ENCODE measurements at places on chromosomes 1 and 21. TPM values are rescaled to one million over a fixed set of nuclear protein-coding genes. Genes with fewer than 3 reads are reported as not detected.

GRCh38 chr21:37231671-37232070 is 35.5 kb downstream of the VPS26C start:
- no peak for DNase-seq

DNA sequence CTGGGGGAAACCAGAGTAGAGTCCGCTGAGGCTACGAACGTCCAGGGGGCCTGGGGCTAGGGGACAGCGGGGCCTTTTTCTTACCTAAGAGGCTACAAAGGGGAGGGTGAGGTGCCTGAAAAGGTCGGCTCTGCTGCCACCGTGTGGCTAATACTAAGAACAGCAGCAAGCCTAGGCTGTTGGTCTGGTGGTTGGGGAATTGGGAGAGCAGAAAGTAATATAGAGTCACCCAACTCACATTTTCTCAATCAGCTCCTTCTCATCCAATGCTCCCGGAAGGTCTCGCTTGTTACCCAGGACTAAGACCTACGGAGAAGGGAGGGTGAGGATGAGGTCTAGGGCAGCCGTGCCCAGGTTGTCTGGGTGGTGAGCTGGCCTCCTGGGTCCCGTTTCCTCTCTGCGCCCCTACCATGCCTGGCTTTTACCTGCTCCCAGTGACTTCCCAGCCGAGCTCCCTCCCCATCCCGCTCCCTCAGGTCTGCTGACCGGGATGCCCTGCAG is 9.3 kb downstream of the ARL8A start:
- DNase-seq: no peak

GRCh38 chr1:34754964-34755637 is at the start of gene GJB5:
TSS of gene GJB5 (plus strand) at chr1:34755047. CDS start at chr1:34757331, 2,284 bp downstream.
- no peak for DNase-seq

- DNase-seq: no peak
Measured at GRCh38 chr1:227297073-227297793, 21.1 kb downstream of the CDC42BPA start.

ADAM15 gene
- 101 TPM for total RNA-seq

SLC26A9 gene
- total RNA-seq: 25.4 TPM

CRP gene
- not detected for total RNA-seq

- no peak for DNase-seq
Measured at GRCh38 chr21:37555672-37556261, 189.2 kb downstream of the DYRK1A start.

DNA sequence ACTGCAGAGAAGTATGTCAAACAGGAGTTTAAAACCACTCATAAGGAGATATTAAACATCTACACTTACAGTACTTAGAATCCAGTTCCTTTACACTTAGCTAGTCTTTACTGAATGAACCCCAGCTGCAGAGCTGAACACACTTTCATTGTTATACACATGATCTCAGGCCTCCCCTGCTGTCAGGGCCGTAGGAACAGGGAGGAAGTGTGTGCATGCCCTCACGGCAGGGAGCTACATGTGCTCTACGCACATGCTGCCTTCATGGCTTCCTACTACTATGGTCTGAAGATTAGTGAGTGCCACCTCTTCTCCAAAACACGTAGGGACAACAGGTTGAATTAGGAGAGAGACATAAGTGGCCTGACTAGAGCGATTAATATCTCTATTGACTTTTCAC is 191.5 kb downstream of the SIPA1L2 start:
- DNase-seq: no peak

DNA sequence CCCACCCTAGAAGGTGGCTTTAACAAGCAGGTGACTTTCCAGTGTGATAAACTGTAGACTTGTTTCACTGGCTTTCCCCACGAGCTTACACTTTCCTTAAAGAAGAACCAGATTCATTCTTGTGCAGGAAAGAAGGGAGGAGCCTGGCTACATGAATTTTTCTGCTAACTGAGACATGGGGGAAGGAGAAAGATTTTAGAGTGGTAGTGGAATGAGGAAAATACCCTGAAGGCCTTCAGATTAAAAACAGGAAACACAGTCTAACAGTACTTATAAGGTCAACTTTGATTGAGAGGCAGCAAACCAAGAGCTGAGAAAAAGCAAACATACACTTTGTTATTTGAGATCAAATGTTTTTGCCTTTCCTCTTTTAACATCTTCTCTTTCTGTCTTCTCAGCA is 640.9 kb upstream of the PLXNA2 start:
- DNase-seq: no peak
